ENCODE measurements at places on chromosomes 12 and 14.

- DNase-seq = peak; percentile 45
These were observed 9.2 kb downstream of the HOXC8 start for GRCh38 chr12:54017878-54018467.

DNA sequence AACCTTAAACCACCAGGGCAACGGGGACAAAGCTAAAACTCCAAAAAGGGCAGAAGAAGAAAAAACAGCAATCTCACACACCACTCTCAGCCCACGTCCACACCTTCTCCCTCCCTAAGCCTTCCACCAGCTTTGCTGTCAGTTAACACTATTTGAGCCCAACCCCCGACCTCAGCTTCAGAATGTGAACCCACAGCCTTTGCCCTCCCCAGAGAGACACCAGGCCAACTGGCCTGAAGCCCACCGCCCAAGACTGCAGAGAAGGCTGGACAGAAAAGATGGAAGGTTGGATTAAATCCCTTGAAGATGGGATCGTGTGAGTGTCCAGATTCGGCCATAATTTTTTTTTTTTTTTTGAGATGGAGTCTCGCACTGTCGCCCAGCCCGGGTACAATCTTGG lies 22.4 kb downstream of the IRF2BPL start:
- DNase-seq = no peak

GRCh38 chr12:42617622-42618021 lies 28.1 kb upstream of the PRICKLE1 start:
- DNase-seq = no peak

DNA sequence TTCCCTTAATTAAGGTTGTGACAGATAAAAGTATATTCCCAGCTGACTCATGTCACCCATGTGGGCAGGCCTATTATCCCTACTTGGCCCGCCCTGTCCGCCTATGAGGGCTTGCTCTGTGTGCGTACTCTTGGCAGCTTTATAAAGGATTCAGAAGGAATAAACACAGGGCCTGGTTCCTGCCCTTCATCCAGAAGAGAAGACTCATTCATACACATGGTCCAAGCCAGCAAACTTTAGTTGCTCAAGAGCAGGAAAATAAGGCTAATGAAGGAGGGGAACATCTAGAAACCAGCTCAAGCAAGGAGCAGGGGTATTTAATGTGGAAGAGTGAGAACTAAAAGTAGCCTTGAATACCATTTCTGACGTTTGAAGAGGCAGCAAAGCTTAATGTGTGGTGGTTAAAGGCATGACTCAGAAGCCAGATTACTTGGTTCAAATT lies 141.9 kb downstream of the CRADD start:
- DNase-seq = no peak

- no peak for DNase-seq
These were observed 2.4 kb downstream of the FICD start for GRCh38 chr12:108517288-108518100.

- DNase-seq = no peak
These were observed 30.3 kb downstream of the EFCAB11 start for GRCh38 chr14:89924268-89924667.

- DNase-seq = no peak
These were observed 472.7 kb upstream of the FLRT2 start for GRCh38 chr14:85057221-85057620.

DNA sequence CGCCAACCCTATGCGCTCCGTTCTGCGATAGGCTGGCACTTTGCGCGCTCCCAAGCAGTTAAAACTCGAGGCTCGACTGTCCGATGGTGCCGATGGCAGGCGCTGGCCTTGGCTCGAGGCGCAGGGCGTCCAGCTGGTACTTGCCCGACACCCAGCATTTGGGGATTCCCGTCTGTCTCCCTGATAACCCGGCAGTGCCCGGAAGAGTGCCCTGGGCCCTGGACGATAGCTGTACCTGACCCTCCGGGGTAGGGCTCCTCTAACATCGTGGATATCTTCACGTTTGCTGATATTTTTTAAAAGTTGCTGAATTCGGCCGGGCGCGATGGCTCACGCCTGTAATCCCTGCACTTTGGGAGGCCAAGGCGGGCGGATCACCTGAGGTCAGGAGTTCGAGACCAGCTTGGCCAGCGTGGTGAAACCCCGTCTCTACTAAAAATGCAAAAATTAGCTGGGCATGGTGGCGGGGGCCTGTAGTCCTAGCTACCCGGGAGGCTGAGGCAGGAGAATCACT lies 908 bp upstream of the WIF1 start:
- no peak for DNase-seq

GRCh38 chr12:113525066-113525465 lies 53.4 kb upstream of the LHX5 start:
- DNase-seq = no peak

DNA sequence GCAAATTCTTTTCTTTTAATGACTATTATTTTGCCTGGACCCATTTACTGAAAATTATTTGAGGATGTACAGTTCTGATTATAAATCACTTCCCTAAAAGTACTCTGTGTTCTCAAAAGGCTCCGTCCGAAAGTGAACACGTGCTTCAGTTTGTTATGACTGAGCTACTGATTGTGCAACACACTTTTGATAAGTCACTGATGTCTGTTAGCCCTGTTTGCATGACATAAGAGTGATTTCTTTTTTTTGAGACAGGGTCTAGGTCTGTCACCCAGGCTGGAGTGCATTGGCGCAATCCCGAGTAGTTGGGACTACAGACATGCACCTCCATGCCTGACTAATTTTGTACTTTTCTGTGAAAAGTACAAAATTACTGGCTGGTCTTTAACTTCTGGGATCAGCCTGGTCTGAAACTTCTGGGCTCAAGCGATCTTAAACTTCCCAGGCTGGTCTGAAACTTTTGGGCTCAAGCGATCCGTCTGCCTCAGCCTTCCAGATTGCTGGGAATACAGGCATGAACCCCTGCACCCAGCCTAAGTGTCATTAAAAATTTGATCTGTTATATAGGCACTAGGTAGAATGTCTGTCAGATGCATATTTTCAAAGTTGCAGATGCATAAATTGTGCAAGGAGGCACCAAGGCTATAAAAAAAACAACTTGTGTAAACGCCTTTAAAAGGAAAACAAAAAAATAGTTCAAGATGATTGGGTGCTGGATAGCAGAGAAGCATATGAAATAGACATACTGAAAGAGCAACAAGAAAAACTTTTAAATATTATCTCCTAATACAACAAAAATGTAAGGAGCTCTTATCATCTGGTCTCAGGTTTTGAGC lies 111.5 kb downstream of the SRGAP1 start:
- DNase-seq = no peak

- DNase-seq = no peak
These were observed 216.2 kb downstream of the ZFP36L1 start for GRCh38 chr14:68576496-68577244.

- DNase-seq = no peak
These were observed 74.9 kb downstream of the ALG10 start for GRCh38 chr12:34097213-34097612.

- DNase-seq = no peak
These were observed at the start of gene GALNT16 for GRCh38 chr14:69259527-69260189. Gene GALNT16 (plus strand): TSS chr14:69260158. CDS start chr14:69260291, 133 bp downstream.

DNA sequence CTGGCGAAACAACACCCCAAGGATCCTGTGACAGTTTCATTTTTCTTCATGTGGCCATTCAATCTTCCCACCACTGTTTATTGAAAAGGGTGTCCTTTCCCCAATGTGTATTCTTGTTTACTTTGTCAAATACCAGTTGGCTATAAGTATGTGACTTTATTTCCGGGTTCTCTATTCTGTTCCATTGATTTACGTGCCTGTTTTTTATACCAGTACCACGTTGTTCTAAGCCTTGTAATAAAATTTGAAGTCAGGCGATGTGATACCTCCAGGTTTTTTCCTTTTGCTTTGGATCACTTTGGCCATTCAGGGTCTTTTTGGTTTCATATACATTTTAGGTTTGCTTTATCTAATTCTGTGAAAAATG lies 9.1 kb upstream of the MGAT4C start:
- DNase-seq = no peak

DNA sequence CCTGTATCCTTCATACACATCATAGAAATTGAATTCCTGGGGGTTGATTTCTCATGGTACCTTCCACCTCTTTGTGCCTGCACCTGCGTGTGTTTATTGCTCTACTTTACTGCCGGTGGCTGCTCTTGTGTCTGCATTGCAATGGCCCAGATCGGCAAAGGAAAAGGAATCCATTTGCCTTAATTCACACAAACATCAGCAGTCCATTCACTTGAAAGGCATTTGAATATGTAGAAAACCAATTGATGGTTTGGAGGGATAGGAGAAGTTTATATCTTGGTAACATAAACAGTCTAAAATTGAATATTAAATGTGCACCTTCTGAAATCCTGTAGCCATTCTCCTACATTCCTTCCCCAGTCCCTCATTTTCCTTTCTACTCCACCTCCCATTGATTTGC lies 74.0 kb downstream of the SNAPC1 start:
- DNase-seq = no peak

GRCh38 chr12:130667421-130667960 lies 48.6 kb downstream of the RIMBP2 start:
- no peak for DNase-seq

GRCh38 chr12:84955298-84955697 lies 42.7 kb upstream of the SLC6A15 start:
- no peak for DNase-seq

GRCh38 chr14:50871914-50872732 lies at the start of gene ABHD12B:
Gene ABHD12B (plus strand): TSS chr14:50872053. CDS start chr14:50872175, 122 bp downstream.
- DNase-seq = no peak

GRCh38 chr14:58749066-58749669 lies 111.4 kb downstream of the DACT1 start:
- no peak for DNase-seq

DNA sequence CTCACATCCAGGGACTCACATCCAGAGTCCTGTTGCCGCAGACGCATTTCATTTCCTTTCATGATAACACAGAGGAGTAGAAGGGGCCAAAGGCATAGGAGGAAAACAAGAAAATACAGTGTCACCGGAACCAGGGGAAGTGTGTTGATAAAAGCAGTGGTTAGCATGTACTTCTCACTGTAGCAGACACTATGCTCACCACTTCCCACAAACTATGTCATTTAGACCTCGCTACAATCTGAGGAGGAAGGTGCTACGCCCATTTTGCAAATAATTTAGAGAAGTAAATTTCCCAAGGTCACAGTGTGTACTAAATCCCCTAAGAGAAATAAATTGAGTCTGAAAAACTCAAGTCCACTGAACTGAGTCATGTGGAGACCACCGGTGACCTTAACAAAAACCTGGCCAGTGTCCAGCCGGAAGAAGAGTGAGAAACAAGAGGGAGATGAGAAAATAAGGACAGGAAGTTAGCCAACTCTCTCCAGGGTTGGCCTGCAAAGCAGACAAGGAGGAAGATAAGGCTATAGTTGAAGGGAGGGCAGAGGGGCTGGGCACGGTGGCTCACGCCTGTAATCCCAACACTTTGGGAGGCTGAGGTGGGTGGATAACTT lies 25.8 kb upstream of the TMCC3 start:
- DNase-seq = no peak

DNA sequence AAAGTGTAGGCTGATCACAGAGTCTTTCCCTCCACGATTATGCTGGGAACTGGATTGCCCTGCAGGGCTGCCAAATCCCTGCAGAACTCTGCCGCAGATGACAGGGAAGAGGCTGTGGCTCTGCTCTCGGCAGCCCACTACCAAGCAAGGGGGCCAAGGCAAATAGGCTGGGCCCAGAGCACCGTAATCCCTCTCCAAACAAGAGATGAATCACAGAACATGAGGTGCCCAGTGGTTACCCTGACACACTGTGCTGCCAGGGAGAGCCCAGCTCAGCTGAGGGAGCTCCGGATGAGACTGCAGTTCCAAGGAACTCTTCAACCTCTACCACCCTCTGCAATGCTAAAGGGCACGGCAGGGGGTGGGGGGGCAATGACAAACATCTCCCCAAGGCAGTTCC lies 33.9 kb downstream of the STON2 start:
- no peak for DNase-seq

- no peak for DNase-seq
These were observed 2.2 kb downstream of the DACT1 start for GRCh38 chr14:58639842-58640484.

- no peak for DNase-seq
These were observed 9.5 kb downstream of the TBX3 start for GRCh38 chr12:114674251-114675047.
